ENCODE measurements at places on chromosomes 5 and 9. TPM values are rescaled to one million over a fixed set of nuclear protein-coding genes. Genes with fewer than 3 reads are reported as not detected.

Gene SHISAL2B
- total RNA-seq: not detected

Gene CER1
- not detected for total RNA-seq

Gene PHF24
- not detected for total RNA-seq

Gene SLC36A3
- not detected for total RNA-seq

Gene ADAMTS19
- total RNA-seq: not detected

Gene AGXT2
- not detected for total RNA-seq

Gene SLC35D2
- 12.9 TPM for total RNA-seq

Gene PTGES
- not detected for total RNA-seq

Gene DIPK1B
- not detected for total RNA-seq

Gene MSX2
- not detected for total RNA-seq

Gene PCDHGA8
- total RNA-seq: 0.19 TPM

Gene HTR4
- total RNA-seq: not detected

Gene DMRT3
- total RNA-seq: not detected

Gene MARCHF3
- 19.2 TPM for total RNA-seq

Gene MAMDC4
- 17.2 TPM for total RNA-seq

Gene SFXN1
- 185 TPM for total RNA-seq

Gene LMX1B
- total RNA-seq: not detected

Gene SHC3
- not detected for total RNA-seq

Gene ECSCR
- total RNA-seq: not detected

Gene CNTNAP3
- not detected for total RNA-seq

Gene FOXD4L4
- not detected for total RNA-seq

Gene IL3
- not detected for total RNA-seq

Gene FRRS1L
- not detected for total RNA-seq

Gene ENTREP1
- total RNA-seq: not detected

Gene IFNA13
- not detected for total RNA-seq

Gene GRXCR2
- not detected for total RNA-seq

Gene SPINK4
- not detected for total RNA-seq

Gene TEX48
- total RNA-seq: not detected

Gene SPAAR
- total RNA-seq: not detected

Gene HAVCR2
- total RNA-seq: 378 TPM

Gene PDE6A
- total RNA-seq: not detected

Gene KIF4B
- total RNA-seq: not detected

Gene SPATA31D1
- not detected for total RNA-seq

Gene MAN1B1
- 55.8 TPM for total RNA-seq

Gene ZBED3
- 0.12 TPM for total RNA-seq

Gene GABBR2
- not detected for total RNA-seq

Gene NR4A3
- total RNA-seq: 1.3 TPM

Gene GCNT1
- total RNA-seq: 8.1 TPM

Gene KLHL3
- total RNA-seq: 3.0 TPM

Gene PLPP1
- 6.8 TPM for total RNA-seq

Gene COL15A1
- total RNA-seq: 0.47 TPM

Gene NIM1K
- total RNA-seq: 2.5 TPM

Gene GRAMD2B
- 10.6 TPM for total RNA-seq

Gene RIOK2
- 29.7 TPM for total RNA-seq

Gene SLC4A9
- not detected for total RNA-seq

Gene STC2
- 0.59 TPM for total RNA-seq

Gene GRIN1
- total RNA-seq: not detected

Gene CRHBP
- total RNA-seq: not detected

Gene ESM1
- not detected for total RNA-seq

Gene QRFP
- not detected for total RNA-seq

Gene TOMM5
- total RNA-seq: 136 TPM

Gene URM1
- total RNA-seq: 83.6 TPM

Gene MEIKIN
- total RNA-seq: not detected

Gene OR13C2
- total RNA-seq: not detected

Gene RNF180
- not detected for total RNA-seq

Gene KCTD16
- total RNA-seq: not detected

Gene PCDHB9
- total RNA-seq: not detected

Gene PRR7
- total RNA-seq: 0.83 TPM

Gene SLC24A2
- not detected for total RNA-seq

Data from natural killer cell treated with Interleukin-12 subunit alpha and Interleukin-12 subunit beta and Interleukin-15 and Interleukin-18, amount 100 ng/mL, for 72 hours (primary cell).